ENCODE measurements at places on chromosomes 13 and 19.

DNA sequence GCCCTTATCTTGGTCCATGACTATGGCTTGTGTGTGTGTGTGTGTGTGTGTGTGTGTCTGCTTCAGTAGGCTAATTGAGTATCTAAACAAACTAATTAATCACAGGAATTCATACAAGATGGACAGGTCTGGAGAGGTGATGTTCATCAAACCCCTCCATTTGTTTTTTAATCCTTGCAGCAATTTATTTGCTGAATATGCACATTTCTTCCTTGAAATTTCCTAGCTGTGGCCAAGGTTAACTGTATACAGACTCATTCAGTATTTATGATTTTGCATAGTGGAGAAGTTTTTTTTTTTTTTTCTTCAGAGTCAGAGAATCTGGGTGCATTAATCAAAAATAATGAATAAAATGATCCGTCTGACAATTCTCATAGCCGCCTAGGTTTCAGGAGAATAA is 74.7 kb upstream of the TSHZ3 start:
- no peak for DNase-seq

DNA sequence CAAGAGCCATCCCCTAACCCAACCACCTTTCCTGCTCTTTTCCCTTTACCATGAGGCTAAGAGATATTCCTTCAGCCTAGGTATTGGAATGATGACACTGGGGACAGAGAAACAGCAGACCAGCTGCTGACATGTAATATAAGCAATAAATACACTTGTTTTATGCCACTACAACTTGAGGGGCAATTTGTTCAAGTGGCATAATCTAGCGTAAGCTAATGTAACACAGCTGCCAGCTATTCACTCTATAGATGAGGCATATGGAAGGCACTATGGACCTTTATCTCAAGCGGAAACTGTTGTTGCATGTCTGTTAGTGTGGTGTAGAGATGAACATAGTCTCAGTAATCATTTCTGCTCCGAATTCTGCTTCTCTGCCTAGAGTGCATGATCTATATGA is 111.1 kb downstream of the STARD13 start:
- DNase-seq: no peak

DNA sequence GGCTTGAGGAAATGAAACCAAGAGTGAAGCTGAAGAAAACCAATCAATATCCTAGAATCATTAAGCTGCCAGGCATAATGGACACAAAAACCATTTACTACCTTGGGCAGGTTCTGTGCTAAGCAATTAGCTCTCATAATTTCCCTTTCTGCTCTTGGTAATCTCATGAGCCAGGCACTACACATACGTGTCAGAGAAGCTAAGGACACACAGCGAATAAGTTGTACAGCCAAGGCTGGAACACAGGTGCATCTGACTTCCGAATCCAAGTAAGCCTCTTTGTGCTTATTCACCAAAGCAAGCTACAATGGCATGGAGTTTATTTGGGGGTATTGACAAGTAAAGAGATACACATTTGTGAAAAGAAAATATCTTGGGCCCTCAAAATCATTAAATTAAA is 1343.9 kb upstream of the MIR17HG start:
- no peak for DNase-seq

GRCh38 chr19:35236638-35237400 is 8.3 kb upstream of the FAM187B start:
- no peak for DNase-seq

- DNase-seq: no peak
These were observed 2.6 kb downstream of the BRCA2 start for GRCh38 chr13:32317716-32318465.

- DNase-seq: no peak
These were observed 718.0 kb downstream of the EFNB2 start for GRCh38 chr13:105817498-105817897.

DNA sequence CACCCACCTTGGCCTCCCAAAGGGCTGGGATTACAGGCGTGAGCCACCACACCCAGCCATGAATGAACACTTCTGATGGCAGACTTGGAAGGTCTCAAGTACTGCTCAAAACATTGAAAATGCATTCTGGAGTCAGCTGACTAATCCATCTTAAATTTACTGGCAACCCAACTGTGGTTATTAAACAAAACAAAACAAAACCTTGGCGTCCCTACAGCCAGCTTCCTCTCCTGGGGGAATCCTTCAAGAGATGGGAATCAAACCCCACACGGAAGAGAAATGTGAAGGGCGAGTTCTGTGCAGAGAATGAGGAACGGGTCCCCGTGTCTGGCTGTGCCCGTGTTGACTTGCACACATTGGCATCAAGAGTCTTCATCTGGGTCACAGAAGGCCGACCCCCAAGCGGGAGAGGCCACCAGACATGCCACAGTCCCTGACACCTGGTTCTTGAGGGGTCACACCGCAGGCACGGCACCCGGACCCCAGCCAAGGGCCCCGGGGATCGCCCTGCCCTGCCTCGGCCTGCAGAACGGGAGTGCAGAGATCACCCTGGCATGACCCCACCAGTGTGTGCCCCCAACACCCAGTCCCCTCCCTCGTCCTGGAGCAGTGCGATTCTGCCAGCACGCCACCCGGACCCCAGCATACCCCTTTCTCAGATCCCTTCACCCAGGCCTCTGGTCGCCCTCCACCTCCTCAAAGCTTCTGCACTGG is 3.2 kb downstream of the MAP2K2 start:
- DNase-seq: no peak

DNA sequence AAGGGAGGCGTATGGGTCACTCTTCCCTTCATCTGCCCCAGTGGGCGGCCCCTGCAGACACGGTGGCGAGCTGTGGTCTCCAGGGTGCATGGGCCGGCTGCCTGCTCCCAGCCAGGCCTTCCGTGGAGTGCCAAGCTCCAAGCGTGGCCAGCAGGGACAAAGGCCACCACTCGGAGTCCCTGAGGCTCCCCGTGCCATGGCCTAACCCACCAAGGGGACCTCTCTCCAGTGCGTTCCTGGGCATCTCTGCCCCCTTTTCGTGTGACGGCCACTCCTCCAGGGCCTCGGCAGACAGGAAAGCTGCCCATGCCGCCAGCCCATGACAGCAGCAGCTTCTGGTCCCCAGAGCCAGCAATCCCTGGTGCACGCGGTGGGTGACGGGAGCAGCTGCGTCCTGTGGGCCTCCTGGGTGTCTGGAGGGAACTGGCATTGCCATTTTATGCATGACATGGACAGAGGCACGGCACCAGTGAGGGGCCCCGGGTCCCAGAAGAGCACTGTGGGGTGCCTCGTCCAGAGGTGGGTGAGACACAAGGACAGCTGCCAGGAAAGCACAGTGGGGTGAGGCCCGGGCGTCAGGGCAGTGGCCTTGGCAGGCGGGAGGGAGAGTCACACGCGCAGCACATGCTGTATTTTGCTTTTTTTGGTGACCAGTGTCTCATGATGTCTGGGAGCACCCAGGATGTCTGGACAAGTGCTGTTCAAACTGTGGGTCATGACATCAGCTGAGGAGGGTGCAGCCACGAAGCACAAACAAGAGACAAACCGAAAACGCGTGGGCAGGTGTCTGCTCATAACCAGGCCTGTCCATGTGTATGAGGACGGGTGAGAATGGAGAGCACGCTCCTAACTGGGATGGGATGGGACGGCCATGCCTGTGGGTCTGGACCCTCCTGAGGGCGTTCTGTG is 32.3 kb downstream of the CEBPG start:
- no peak for DNase-seq

- no peak for DNase-seq
These were observed 35.3 kb upstream of the CD177 start for GRCh38 chr19:43318203-43318602.

DNA sequence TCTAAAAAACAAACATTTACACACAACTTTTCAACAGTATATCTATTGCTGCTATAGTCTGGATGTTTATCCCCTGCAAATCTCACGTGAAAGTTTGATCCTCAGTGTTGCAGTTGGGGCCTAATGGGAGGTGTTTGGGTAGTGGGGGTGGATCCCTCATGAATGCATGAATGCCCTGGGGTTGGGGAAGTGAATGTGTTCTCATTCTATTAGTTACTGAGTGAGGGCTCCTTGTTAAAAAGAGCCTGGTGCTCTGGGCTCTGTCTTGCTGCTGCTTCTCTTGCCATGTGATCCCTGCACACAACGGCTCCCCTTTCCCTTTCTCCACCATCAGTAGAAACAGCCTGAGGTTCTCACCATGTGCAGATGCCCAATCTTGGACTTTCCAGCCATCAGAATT is 242.7 kb upstream of the HTR2A start:
- DNase-seq: no peak

- no peak for DNase-seq
These were observed 586 bp downstream of the MRI1 start for GRCh38 chr19:13764821-13765394.

DNA sequence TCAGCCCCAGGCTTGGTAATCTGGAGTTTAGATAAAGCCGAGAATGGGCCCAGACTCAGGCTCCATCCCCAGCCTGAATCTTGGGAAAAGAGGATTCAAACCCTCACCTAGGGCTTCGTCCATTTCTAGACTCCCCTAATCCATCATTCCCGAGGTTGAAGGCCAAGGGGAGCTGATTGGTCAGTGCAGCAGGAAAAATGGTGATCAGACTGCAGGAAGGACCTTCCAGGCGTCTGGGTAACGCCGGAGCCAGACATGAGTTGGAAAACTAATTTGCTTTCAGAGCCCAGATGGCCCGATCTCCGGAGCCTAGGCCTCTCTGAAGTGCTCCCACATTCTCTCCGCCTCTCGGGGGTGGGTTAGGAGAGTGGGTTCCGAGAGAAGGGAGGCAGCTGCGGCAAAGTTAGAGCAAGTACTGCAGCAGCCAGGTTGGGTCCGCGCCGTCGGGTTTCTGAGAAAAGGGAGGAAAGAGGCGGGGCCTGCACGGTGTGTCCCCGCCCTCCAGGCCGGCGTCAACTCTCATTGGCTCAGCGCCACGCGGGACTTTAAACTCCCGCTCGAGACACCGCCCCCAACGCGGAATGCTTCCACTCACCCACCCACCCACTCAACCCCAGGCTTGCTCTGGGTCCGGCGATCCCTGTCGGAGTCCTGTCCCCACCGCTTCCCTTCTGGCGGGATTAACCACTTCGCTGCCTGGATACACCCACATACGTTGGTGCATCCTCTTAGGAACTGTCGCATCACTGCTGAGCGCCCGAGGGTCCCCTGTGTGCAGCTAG is 788 bp upstream of the RTBDN start:
- no peak for DNase-seq

DNA sequence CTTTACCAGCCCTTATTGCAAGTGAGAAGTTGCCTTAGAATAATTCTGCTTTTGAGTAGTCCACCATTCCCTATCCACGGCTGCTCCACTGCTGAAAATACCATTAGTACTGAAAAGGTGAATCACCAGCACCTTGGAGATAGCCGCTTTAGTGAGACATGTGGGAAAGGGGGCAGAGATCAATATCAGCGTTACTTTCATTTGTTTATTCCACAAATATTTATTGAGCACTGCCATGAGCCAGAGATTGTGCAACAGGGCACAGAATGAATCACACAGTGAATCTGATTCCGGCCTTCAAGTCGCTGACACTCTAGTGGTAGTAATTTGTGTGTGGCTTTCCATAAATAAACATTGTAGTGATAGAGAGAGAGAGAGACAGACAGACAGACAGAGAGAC is 31.5 kb upstream of the MYO16 start:
- DNase-seq: no peak

- DNase-seq: no peak
These were observed 32.2 kb upstream of the TNFAIP8L1 start for GRCh38 chr19:4606921-4607678.

- no peak for DNase-seq
These were observed 151.0 kb upstream of the RXFP2 start for GRCh38 chr13:31588316-31588715.

DNA sequence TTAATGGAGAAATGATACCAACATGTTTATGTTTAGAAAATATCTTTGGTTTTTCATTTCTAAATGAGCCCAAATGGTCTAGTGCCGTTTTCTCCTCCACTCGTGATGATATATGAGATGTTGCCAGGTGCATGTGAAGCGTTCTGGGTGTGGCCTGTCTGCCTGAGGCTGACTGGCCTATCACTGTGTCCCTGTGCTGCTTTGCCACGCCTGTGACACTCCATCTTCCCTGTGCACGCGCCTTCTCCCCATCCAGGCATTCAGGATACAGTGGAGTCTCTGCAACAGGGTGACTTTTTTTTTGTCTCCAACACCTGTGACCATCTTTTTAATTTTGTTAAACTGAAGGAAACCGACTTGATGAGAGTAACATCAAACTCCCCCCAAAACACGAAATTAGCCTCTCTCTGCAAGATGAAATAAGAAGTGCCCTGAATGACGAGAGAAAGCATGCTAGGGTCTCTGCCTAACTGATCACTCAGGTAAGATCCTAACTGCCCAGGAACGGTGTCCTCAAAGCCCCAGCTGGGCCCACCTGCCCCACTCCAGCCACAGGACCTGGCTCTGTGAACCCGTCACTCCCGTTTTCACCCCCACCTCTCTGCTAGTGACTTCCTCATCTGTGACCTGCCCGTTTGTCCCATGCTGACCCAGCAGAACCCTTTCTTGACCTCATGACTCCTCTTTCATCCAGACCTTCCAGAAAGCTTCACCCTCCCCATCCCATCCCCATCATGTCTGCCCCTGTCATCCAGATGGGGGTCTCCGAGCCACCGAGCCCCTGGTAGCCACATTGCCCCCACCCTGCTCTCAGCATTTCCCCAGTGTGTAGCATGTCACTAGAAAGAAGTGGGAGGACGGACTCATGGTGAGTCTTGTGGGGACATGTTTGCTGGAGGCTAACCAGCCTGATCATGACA is 33.2 kb upstream of the TFDP1 start:
- DNase-seq: no peak

DNA sequence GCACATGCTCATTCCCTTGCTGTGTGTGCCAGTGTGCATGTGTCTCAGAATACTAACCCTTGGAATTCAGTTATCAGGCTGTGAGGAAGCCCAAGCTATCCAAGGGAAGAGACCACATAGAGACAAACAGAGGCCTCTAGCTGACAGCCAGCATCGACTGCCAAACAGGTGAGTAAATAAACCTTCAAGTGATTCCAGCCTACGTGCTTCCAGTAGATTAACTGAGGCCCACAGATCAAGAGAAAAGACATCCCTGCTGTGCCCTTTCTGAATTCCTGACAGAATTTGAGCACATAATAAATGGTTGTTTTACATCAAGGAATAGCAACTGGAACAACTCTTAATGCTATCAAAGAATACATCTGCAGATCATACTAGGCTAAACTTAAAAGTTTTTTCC is 17.5 kb downstream of the ZC3H13 start:
- no peak for DNase-seq

- DNase-seq: no peak
These were observed 22.6 kb downstream of the KLHL26 start for GRCh38 chr19:18659281-18660050.

DNA sequence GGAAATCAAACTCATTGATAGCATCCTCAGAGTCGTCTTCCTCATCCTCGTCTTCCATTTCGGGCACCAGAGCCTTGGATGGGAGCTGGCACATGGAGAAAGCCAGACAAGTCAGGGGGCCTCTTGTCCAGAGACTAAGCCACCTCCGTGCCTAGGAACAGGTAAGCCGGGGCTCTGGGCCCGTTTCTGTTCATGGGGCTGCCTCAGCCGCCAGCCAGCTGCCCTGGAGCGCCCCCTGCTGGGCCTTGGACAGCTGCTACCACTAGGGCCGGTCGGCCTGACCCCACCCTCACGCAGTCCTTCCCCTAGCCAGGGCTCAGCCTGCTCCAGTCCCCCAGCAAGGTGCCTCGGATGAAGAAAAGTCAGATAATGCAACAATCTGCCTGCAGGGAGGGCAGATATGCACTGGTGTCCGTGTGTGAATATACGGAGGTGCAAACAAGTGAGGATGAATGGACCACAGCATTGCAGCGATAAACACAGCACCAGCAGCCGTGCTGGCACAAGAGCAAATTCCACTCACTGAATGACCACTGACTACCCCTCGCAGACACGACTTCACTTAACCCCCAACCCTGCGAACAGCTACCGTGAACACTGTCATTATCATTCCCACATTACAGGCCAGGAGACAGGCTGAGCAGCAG is 11.9 kb upstream of the PRKD2 start:
- no peak for DNase-seq

Measured in thymus (tissue), 14 donors.